ENCODE measurements at places on chromosomes 4 and X.
A peak's percentile ranks its signal among the peaks of the same experiment; 100 is the strongest.

DNA sequence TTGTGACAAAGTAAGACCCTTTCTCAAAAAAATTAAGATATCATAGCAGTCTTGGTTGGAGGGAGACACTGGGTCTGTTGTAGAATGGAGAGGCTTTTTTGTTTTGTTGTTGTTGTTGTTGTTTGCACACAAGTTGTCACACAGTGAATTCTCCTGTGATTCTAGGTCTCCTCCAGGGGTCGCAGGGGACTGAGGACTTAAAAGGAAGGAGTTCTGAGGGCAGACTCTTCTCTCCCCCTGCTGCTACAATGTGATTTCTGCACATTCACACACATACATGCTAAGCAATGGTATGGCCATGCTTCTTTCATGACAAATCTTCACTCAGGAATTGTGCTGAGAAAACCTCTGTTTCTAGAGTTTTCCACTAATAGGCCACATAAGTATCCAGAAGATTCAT lies 71.1 kb downstream of the ZNF732 start:
- DNase-seq, result no peak

GRCh38 chr4:62344915-62345314 lies 1144.8 kb downstream of the ADGRL3 start:
- DNase-seq, result no peak

GRCh38 chrX:136210243-136210642 lies 41.0 kb downstream of the MAP7D3 start:
- no peak for DNase-seq

- peak; percentile 88 for DNase-seq
Observed at GRCh38 chrX:139932901-139933796, at the start of gene ATP11C. Gene ATP11C, minus strand, starts transcription at chrX:139933053. Its CDS starts 1,011 bp downstream, at chrX:139932042.

- no peak for DNase-seq
Observed at GRCh38 chr4:176584031-176584606, 208.6 kb downstream of the VEGFC start.

DNA sequence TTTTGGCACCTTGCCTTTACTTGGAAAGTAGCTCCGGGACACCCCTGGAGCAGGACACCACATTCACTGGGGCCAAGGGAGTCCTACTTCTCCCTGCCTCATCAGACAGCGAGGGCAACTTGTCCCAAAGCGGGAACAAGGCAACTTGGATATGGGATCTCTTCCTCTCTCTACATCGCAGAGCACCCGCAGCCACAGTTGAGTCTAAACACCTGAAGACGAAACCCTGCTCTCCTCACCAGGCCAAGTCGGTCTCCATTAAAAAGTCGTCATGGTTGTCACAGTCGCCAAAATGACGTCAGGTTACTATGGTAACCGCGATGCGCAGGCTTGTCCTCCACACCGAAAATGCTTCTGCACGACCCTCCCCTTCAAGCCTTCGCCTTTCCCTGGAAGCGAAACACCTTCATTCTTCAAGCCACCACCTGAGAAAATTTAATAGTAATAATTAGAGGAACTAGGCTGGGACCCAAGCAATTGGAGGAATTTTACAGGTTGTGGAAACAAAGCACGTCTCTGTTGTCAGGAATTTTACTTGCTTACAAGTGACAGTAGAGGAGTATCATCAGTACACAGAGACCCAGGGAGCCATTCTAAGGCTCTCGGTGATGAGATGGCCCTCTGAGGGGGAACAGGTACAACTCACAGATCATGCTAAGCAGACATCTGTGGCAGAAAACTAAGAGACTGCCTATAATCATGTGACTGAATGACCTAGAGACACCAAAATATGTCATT lies 30.5 kb upstream of the TCEAL4 start:
- peak; percentile 90 for DNase-seq

GRCh38 chr4:100146756-100147155 lies 43.5 kb downstream of the DDIT4L start:
- DNase-seq, result no peak

GRCh38 chrX:118536687-118537461 lies 41.3 kb downstream of the DOCK11 start:
- peak; percentile 20 for DNase-seq

DNA sequence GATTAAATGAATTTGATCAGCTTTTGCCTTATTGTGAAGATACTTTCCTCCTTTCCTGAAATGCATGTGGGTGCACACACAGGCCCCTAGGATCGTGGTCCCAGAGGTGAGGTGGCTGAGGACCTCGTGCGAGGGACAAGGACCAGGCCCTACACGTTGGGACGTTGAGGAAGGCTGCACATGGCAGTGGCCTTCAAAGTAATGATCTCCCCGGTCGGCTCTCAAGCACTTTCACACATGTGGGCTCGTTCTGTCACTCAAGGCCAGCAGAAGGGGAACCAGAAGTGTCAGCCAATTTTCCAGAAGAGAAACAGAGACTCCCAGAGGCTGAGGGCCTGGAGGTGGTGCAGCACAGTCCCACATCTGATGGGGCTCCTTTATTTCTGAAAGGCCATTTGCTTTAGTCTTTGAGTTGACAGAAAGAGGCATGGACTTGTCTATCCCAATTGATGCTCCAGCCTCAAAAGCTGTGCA lies 196.8 kb downstream of the AFAP1 start:
- DNase-seq, result no peak

- no peak for DNase-seq
Observed at GRCh38 chrX:31227250-31227649, 155.4 kb upstream of the FTHL17 start.

- DNase-seq, result peak; percentile 62
Observed at GRCh38 chrX:152915541-152916241, 17.8 kb downstream of the ZNF185 start.

DNA sequence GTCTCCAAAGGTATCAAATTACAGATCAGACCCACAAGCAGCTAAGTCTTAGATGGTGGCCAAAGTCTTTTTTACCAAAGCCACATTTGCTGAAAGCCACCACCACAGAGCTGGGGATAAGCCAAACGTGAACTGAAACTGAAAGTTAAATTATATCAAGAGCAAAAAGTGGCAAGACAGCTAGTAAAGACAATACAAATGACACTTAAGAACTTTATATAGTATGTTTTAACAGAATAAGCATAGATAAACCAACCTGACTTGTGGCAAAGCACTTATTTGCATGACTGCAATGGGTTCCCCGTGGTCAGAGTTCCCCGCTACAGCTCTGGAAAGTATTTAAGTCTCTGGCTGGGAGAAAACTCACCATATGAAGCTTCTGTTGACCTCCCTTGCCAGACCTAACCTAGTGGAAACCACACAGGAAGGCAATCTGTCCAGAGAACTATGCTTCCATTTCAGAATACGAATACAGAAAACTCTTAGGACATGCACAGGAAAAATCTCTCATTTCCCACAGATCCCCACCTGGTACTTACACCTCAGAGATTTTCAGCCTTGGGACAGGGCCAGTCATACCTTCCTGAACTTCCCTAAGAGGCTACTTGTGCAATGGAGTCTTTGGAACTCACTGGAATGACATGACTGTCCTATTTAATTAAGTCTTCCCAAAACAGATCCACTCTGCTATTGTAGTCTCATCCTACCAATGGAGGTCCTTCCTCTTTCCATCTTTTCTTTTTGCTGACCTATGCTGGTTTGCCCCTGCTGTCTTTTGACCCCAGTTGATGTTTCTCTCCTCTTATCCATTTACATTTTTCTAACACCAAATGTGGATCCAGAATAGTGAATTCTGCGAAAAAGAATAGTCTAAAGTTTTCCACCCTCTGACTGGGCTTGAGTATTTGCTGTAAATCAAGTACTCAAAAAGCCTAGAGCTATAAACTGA lies 225.1 kb downstream of the NR3C2 start:
- DNase-seq, result no peak

- no peak for DNase-seq
Observed at GRCh38 chr4:141425124-141425523, 204.4 kb downstream of the ZNF330 start.

GRCh38 chr4:158043971-158044618 lies 128.7 kb downstream of the GASK1B start:
- DNase-seq, result no peak

GRCh38 chr4:148254621-148255343 lies 187.4 kb downstream of the NR3C2 start:
- no peak for DNase-seq

- DNase-seq, result no peak
Observed at GRCh38 chr4:108346818-108347210, 178.1 kb upstream of the LEF1 start.

DNA sequence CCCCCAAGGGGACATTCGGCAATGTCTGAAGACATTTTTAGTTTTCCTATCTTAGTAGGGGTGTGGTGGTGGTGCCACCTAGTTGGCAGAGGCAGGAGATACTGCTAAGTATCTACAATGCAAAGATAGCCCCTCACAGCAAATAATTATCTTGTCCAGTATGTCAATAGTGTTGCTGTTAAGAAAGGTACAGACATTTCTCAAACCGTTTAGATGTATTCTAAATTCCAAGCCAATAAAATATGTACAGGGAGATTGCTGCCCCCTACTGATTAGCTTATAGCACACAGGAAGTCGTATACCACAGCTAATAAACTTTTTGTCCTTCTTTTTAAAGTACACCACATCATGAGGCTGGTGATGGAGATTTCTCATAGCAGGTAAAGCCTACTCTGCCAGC lies 260.5 kb downstream of the TMA16 start:
- DNase-seq, result peak; percentile 5

DNA sequence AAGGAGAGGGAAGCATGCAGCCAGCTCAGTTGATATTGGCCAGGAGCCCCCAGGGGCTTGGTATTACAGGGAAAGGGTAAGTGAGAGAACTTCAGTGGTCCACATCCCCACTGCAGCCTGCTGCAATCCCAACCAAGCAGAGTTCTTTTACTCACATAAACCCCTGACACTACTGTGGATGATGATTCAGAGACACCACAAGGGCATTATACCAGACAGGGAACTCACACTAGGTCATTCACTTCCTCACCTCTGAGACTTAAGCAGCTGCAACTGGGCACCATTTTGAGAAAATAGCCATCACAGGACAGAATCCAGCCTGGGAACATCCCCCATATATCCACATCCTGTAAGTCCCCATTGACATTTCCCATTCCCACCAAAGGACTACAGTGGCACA lies 248.0 kb downstream of the INPP4B start:
- no peak for DNase-seq

DNA sequence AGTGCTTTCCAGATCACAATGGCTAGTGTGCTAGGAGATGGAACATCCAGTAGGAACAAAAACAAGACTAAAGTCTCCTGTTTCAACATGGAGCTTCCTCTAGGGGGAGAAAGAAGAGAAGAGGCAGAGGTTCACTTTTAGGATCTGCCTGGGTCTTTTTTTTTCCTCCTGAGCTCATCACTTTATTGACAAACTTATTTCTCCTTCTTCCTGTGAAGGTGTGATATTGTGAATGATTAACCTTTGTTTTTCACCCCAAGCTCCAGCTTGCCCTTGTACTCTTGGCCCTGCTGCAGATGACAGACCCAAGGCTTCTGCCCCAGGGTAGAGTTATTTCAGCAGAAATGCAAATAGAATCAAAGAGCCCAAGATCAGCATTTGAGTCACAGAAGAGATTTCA lies 13.5 kb downstream of the PAGE4 start:
- DNase-seq, result no peak

DNA sequence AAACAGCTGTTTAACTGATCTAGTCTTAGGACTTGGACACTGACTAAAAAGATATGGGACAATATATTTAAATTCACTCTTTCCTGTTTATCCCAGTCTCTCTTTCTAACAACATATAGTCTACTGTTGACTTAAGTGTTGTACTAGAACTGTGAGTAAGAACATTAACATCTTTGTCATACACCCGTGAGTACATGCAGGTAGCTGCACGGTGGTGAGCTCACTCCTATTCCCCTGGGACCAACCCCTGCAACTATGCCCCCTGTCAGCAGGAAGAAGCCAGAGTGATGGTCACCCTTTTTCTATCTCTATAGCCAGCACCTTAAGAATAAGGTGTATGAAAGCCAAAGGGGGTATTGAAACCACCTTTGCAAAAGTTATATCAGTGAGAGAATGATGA lies 17.6 kb downstream of the TBL1X start:
- DNase-seq, result no peak

DNA sequence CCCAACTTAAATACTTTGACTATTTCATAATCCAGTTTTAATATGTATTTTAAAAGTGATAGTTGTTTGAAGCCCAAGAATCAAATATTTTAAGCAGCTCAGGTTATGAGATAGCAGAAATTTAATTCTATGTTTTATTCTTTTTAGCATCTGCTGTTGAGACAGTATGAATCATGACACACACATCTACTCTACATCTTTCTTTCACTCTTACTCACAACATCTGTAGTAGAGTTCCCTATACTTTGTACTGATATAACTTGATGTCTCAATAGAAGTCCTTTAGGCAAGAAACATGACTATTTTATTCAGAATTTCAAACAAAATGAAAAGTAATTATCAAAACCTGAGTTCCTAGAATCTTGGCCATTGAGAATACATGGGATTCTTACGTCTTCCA lies 187.9 kb upstream of the GNPDA2 start:
- DNase-seq, result no peak

GRCh38 chr4:128782076-128782715 lies 27.3 kb upstream of the JADE1 start:
- DNase-seq, result peak; percentile 24

DNA sequence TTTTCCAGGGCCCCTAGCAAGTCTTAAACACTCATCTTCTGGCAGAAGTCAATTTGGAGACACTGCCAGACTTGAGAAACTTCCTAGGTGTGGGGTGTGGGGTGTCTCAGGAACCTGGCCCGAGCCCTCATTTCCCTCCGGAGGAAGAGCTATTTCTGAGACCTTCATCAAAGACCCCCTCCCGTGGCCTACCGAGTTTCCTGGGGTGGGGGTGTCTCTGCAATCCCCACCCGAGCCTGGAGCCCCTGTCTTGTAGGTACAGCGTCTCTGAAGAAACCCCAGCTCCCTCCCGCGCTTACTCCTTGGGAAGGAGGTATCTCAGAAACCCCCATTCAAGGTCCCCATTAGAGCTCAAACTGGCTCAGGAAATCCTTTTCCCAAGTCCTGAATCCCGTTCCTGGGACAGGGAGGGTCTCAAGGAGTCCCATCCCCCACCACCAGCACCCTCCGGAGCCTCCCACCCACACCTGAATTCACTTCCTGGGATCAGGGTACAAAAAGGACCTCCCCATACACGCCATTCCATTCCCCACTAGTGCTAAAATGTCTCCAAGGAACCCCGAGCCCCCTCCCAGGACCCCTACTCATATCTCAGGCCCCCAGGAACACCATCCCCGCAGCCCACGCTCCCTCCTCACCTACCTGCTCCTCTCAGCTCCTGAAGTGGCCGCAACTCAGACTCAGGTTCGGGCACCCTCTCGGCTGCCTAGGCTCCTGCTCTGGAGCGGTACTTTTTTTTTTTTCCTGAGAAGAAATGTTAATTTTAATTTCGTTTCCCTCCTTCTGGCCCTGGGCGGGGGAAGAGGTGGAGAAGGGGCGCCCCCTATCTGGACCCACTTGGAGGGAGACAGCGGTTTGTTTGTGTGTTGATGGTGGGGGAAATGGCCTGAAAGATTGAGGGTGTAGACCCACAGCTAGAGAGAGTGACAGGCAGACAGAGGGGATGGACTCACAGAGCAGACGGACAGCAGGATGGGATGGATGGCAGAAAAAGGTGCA lies 1.1 kb downstream of the SLC38A5 start:
- DNase-seq, result peak; percentile 27
